EH (cell line): ENCODE measurements at places on chromosomes 3 and 15.

DNA sequence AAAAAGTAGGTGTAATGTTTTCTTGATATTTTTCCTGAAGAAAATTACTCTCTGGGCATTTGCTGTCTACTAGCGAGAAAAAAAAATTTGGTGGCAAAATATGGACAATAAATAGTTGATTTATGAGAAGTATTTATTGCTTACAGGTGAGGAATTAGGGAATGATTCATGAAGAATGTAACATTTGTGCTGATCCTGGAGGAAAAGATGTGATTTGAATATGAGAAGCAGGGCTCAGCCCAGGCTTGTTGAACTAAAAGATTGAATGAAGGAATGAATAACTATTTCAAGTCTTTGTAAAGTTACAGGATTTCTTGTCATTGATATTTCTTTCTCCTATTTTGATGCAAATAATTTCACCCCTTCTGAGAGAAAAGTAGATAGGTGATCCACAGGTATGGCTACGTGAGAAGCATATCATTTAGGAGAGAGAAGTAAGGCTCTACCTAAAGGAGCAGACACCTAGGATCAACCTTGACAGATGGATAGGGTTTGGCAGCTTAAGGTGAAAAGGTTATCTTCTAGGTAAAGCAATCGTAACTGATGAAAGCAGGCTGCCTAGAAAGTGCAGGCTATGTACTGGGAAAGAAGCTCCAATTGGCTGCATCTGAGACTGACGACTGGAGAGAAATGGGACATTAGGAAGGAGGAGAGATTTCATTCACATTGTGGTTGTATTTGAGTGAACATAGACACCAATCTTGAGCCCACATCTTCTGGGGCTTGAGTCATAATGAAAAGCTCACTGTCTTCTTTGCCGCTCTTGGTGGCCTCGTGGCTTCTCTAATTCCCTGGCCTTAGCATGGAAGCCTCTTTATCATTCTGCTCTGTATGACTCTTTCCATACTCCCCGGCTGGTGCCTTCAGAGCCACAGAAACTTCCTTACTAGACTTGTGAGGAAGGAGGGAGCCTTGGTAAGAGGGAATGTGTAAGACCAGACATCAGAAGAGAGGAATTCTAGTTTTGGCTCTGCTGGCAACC is 106.5 kb downstream of the P3H2 start:
- peak; percentile 32 for DNase-seq

DNA sequence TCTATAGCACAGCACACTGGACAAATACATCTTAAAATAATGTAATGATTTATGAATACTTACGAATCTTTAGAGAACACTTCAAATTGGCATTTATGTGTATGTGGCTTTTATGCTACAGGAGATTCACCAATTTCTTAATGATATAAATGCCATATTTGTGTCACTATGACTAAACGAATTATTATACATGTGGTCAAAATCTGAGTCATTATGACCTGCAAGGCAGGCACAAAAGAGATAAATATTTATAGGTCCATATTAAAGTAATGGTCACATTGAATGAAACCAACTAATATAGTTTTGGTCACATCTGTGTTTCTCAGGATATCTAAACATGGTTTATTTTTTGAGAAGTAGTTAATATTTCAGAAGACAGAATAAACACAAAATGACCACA is 232.3 kb upstream of the SEMA6D start:
- no peak for DNase-seq

GRCh38 chr15:41660235-41661077 is at the start of gene MGA:
Gene MGA (plus strand): TSS chr15:41660405.
- peak; percentile 94 for DNase-seq

GRCh38 chr3:179332240-179332639 is 9.4 kb downstream of the ZNF639 start:
- no peak for DNase-seq

DNA sequence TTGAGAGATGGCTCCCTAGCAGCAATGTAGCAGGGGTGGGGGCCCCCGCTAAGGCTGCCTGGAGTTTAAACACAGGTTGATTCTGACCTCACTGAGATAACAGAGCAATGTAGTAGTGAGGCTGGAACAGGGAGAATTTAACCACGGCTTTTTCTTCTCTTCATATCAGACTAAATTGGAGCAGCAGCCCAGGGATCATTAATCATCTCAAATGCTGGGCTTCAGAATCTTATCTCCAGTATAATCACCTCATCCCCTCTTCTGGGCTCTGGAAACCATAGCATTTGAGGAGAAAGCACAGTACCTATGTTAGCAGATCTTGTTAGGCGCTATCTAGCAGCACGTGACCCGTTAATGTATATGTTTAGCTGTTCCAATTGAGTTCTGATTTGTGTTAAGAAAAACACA is 25.4 kb upstream of the DET1 start:
- DNase-seq: no peak

DNA sequence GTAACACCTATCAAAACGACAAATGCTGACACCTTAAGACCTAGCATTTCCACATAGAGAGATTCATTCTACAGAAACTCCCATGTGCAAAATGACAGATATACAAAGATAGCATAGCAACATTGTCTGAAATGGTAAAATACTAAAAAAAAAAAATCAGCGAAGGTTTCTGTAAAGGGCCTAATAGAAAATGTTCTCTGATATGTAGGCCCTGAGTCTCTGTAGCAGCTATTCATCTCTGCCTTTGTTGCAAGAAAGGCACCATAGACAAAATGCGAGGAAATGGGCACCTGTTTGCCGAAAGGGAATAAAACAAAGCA is 631 bp upstream of the MFGE8 start:
- no peak for DNase-seq

DNA sequence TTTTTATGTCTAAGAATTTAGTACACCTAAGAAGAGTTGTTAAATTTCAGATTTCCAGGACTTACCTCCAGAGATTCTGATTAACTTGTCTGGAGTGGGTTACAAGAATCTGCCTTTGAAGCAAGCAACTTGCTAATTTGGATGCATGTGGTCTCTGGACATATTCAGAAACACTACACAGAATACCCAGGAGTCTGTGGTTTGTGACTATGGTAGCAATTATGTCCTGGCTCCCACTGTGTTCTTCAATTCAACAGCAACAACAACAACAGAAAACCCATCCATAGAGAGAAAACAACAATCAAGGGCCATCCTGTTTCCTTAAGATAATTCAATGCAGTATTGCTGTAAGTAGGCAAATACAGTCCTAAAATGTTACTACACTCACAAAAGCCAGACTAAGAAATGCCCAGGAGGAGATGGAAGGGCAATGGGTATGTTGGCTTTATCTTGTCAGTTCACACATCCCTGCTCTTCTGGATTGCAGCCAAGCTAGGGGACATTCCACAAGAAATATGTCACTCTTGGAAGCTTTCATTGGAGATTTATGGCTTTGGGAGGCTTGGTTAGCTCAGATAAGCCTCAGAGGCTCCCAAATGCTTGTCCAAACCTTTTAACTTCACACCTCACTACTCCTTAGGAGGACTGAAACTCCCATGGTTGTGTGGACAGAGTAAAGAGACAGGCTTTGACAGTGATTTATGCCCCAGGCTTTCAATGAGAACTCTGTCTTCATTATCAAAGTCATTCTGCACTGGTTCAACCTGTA is 99.4 kb upstream of the MRPL3 start:
- peak; percentile 25 for DNase-seq

DNA sequence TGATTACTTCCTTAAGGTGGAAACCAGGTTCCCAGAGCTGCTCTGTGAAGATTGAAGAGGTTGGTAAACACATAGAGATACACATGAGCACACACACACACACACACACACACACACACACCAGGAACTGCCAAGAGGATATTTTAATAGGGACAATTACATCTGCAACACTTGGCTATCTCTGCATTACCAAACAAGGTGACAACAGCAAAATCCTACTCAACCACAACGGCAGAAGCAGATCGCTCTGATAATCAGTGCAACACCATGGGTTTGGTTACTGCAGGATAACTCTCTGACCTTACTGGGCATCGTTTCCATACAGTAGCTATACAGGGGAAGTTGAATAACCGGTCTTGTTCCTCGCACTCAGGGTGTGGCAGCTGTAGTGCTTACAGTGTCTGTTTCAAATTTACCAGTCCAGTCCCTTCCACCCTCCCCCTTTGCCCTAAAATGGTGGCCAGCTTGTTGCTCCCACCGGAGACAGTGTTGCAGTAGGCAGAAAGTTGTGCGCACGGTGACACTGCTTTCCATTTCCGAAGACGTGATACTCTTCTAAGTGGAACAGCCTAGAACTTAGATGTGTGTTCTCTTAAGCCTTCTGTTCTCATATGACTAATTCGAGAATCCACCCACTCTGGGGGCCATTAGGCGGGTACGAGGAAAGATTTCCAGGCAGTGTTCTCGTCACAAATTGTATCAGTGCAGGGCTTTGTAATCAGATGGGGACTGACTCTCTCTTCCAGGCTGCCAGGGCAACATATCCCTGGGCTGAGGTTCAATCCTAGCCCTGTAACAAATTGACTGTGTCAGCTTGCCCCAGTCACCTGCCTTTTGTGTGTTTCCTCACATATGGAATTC is 176.2 kb downstream of the P3H2 start:
- DNase-seq: no peak

DNA sequence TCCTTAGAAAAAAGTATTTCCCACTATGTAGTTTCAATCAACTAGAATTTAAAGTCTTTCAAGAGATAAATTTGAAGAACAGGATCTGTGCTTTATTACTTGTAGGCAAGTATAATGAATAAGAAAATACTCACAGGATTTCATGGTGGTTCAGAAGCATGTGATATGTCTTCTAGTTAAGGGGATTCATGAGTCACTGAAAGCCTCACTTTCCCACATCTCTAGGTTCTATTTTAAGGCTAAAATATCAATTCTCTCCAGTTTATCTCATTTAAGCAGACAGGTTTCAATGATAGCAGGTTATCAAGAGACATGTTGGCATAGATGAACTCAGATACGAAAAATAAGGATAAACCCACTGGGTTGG is 437.8 kb upstream of the BCHE start:
- DNase-seq: no peak

DNA sequence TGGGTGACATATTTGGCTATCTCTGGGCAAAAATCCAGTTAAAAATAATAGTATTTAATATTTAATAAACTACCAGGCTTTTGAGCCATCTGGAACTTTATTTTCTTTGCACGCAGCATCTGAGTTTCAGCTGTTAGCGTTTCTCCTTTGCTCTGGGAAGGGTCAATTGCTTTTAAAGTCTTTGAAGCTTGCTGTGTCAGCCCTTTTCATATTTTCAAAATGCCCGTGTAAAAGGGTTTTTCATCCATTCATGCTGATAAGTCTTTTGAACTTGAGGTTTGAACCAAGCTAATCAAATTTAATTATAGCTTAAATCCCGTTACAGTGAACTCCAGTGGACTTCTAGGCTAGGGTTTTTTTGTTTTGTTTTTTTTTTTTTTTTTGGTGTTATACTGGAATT is 79.1 kb downstream of the SLC25A26 start:
- no peak for DNase-seq

- DNase-seq: peak; percentile 56
Measured at GRCh38 chr3:75294124-75294523, 370.0 kb upstream of the FRG2C start.

GRCh38 chr15:61159901-61160300 is 69.2 kb downstream of the RORA start:
- no peak for DNase-seq

- peak; percentile 5 for DNase-seq
Measured at GRCh38 chr3:28860307-28860706, 420.6 kb upstream of the RBMS3 start.

- no peak for DNase-seq
Measured at GRCh38 chr3:188047536-188047935, 106.4 kb upstream of the LPP start.

GRCh38 chr3:72746430-72747411 is 101.5 kb downstream of the SHQ1 start:
- DNase-seq: peak; percentile 60

DNA sequence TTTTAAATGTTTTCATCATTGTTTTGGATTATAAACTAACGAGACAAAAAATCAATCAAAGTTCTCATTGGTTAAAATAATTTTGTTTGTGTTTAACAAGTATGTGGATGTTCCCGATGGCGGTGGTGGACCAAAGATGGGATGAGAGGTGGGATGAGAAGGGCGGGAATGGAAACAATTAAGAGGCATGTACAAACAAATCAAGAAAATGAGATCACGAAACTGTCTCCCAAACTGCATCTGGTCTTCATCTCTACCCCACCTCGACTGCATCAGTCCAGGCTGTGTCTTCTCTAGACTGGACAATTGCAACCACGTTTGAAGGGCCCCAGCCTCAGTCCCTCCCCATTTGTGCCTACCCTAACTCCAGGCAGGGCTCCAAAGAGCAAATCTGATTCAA is 56.1 kb downstream of the SLC12A8 start:
- no peak for DNase-seq
